ENCODE measurements at places on chromosomes 4 and X.

- DNase-seq, result no peak
Measured at GRCh38 chr4:52202931-52203330, 151.8 kb downstream of the SPATA18 start.

DNA sequence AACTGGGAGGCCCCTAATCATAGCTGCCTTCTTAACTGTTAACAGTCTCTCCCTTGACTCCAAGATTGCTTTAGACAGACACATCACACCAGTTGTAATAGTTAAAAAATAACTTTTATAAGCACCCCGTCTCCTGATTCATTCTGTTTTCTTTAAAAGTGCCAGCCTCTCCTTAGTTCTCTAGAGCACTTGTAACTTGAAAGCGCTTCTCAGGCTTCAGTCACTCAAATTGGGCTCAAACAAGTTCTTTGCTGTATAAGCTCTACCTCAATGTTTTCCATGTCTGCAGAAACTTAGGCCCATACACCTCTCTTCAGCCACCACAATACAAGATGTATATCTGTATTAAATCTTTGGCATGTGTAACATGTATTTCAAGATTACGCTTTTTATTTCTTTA lies 169.6 kb downstream of the GABRG1 start:
- no peak for DNase-seq

GRCh38 chr4:83177182-83177581 lies 62.7 kb upstream of the PLAC8 start:
- DNase-seq, result no peak

- DNase-seq, result no peak
Measured at GRCh38 chr4:110897784-110898183, 274.9 kb upstream of the PITX2 start.

Data from NCI-H2029 treated with DMSO at 0.1 percent for 48 hours (cell line).